ENCODE measurements at places on chromosomes 5 and 9.

GRCh38 chr9:137454145-137454596 lies 5.0 kb downstream of the NSMF start:
- DNase-seq, result no peak

DNA sequence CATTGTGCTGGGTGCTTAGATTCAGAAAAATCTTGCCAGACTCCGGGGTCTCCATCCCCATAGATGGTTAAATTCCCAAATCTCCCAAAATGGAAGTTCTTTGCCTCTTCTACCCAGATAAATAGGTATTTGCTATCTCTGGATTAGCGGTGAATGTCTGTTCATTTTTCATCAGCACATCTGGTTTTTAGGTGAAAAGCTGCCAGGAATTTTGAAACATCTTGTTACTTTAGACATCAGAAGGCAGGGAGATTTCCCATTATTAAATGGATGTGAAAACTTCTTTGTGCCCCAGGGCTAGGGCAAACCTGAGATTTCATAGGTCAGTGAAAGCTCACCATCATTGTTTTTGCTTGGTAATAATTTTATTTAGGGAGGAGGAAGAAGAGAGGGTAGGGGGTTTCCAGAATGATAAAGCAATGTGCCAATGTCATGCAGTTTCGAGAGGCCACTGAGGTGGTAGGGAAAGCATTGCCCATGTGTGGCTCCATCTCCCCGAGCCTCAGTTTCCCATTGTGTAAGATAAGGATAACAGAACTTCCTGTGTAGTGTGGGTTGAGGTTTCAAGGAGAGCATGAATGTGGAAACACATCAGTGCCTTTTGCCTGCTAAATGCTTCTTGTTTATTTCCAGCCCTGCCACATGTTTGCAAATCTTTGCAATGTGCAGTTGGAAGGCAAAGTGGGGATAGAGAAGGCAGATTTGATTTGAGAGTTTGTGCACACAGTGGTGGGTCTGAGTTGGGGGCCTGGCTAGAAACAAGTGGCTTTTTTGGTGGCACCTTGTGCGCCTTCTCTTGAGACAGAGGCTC lies 147.2 kb upstream of the KLF4 start:
- no peak for DNase-seq

GRCh38 chr5:116046823-116047222 lies 14.6 kb downstream of the ARL14EPL start:
- no peak for DNase-seq

DNA sequence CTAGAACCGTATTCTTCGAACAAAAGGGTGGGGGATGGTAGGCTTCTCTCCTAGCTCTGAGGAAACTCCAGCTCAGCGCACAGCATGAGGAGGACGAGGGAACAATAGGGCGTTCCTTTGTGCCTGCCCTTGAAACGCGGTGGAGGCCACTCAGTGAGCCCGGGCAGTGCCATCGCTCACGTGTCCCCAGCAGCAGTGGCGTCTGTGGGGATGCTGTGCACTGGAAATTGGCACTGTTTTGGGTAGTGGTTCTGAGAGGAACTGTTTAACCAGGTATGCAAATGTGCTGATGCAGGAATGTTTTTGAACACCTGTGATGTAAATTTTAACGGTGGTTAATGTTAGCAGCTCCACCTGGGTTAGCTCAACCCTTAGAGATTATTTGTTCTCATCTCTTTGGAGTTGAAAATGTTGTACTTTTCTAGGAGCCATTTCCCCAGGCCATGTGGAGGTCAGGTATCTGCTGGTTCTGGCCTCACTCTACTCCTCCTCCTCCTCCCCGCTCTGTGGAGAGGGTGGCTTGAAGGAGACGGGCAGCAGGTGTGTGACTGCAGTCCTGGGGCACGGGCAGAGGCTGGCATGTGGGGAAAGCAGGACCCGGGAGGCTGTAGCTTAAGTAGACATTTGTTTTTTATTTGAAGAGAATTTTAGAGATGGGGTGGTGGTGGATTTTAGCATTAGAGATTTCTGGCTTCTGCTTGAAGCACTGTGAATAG lies 48.3 kb downstream of the EHMT1 start:
- DNase-seq, result no peak

- no peak for DNase-seq
These were observed 166.9 kb upstream of the FBXL7 start for GRCh38 chr5:15333091-15333490.

- no peak for DNase-seq
These were observed 542.6 kb downstream of the CSNK1G3 start for GRCh38 chr5:124054564-124054963.

- no peak for DNase-seq
These were observed 164.1 kb upstream of the MPDZ start for GRCh38 chr9:13443346-13444244.

- DNase-seq, result no peak
These were observed 15.3 kb upstream of the TMEM174 start for GRCh38 chr5:73157414-73158303.

DNA sequence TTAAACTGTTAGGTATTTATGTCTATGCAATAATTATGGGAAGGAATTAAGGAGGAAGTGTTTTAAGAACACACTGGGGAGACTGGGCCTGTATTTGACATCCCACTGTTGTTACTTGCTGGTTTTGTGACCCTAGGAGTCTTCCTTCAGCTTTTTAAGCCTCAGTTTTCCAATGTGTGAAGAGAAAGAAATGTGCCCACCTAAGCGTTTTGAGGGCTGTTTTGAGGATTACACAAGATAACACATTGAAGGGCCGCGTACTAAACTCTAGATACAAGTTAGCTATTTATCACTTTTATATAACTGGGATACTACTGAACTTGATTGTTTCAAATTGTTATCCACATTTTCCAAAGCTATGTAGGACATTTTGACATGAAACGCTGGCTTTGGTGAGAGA lies 72.5 kb downstream of the NPR3 start:
- DNase-seq, result no peak
